ENCODE measurements at places on chromosomes 2 and 18.

- DNase-seq = no peak
Measured at GRCh38 chr2:128458505-128458904, 139.8 kb upstream of the HS6ST1 start.

DNA sequence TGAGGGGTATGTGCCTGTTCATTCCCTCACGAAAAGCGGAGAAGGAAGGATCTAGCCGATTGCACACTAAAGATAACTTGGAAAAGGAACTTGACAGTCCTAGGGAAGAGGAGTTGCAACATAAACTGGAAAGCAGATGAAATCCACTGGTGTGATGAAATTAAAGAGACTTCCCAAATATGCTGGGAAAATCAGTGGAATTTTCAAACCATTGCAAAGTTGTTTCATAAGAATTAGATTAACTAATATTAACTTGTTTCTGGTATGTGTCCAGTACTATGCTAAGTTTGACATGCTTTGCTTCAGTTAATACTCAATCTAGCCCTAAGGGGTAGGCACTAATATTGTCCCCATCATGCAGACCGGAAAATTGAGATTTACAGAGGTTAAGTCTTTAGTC, 222.7 kb downstream of the IKZF2 start:
- no peak for DNase-seq

DNA sequence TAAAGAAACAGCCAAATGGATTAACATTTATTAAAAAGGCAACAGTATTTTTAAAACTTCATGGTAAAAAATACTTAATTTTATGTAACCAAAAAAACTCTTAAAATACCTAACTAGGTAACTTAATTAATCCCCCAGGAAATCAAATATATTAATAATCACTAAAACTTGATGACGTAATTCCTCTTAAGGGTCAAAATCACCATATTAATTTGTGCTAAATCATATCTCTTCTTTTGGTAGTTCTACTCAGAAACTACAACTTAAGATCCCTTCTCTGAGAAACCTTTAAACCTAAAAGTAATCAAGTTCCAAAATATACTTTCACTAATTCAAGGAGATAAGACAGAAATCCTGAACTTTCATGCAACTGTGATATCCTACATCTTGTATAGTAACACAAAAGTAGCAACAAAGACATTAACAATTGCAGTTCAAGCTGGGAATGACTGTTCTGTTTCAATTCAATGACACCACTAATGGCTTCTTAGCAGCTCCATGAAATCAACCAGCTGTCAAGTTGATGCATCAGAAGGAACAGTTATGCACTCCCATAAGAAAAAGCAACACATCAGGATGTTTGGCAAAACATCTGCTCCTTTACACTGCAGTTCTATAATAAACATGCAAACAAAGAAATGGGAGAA, 4.0 kb downstream of the BAZ2B start:
- peak; percentile 84 for DNase-seq

DNA sequence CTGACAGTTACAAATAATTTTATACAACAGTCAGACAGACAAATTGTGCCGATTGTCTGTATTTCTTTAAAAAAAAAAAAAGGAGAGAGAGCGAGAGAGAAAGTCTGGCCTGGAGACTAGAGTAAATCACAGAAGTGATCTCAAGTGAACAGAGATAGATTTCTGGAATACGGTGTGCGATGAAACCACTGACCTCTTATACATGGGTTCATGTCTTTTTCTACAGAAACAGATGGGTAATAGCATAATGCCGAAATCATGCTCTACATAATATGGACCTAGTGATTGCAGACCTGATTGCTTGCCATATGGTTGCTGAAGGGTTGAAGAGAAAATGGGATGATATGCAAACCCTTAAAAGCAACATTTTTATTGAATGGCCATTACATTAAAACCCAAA, 403.3 kb upstream of the FANCL start:
- DNase-seq = peak; percentile 8

- no peak for DNase-seq
Measured at GRCh38 chr2:220081171-220081570, 453.7 kb downstream of the SLC4A3 start.

GRCh38 chr2:128279009-128279408, 39.7 kb downstream of the HS6ST1 start:
- DNase-seq = no peak

- no peak for DNase-seq
Measured at GRCh38 chr2:45337481-45337880, 273.6 kb downstream of the SRBD1 start.

- DNase-seq = peak; percentile 4
Measured at GRCh38 chr2:208092093-208092832, 32.1 kb downstream of the CRYGD start.

DNA sequence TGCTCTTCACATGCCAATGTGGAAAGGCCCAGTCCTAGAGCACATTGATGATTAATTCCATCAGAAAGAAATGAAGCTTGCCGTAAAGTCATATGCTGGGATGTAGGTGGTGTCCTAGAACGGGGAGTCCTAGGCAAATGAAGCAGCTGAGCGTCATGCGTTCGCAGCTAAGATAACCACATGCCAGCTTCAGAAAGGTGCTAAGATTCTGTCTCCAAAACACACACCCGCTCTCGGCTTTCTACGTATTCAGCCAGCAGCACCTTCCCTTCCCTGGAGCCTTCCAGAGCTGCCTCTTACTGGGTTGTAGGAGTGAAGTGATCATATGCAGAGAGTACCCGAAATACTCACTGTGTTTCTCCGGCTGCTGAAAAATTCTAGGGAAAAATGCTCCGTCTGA, 421.6 kb upstream of the ID2 start:
- DNase-seq = no peak

DNA sequence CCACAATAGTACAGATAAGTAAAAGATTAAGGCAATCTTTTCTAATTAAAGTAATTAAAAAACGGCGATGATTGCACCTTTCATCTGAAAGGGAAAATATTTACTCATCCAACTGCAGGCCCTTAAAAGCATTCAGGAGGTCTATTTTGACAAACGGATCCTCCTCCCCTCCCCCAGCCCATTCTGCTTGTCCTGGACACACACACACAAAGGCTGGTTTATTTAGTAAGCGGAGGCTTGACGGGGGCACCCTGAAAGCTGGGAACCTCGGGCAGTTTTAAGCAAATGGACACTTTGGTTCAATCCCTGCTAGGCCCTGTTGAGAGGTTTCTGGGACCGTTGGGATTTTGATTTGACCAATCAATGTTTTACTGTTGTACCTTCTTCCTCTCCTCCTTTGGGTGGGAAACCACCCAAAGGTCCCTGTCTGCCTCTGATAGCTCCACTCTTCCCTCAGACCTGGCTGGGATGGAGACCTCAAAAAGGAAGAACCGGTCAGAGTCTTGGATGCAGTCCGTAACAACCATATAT, 135.8 kb upstream of the HAAO start:
- DNase-seq = no peak

GRCh38 chr18:58796220-58796619, 68.5 kb upstream of the ZNF532 start:
- no peak for DNase-seq

DNA sequence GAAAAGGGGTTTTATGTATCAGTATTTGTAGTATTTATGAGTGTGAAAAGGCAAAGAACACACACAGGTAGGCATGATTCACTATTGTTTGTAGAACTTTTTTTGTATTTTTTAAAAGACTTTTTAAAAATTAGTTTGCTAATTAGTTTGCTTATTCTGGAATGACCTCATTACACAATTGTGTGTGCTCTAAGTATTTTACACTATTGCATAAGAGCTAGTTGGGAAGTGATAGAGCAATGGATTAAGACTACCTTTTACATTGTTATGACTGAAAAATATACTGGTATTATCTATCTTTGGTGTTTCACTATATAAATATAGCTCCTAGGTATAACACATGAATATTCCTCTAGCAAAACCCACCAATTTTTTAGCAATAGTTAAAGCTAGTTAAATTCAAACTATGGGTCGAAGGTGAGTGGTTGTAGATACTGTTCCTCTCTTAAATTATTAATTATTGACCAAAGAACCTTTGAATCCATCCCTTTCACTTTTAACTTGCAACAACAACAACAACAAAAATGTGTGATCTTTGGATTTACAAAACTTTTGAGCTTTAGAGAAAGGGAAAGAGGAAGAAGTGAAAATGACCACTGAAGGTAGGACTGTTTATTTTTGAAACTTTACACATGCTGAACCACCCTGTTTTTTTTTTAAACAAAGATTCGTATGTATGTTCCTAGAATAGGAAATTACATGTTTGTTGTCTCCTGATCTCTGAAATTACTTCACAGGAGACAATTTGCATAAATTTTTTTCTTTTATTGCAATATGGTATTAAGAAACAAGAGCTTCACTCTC, 18.7 kb downstream of the ITPRID2 start:
- no peak for DNase-seq

DNA sequence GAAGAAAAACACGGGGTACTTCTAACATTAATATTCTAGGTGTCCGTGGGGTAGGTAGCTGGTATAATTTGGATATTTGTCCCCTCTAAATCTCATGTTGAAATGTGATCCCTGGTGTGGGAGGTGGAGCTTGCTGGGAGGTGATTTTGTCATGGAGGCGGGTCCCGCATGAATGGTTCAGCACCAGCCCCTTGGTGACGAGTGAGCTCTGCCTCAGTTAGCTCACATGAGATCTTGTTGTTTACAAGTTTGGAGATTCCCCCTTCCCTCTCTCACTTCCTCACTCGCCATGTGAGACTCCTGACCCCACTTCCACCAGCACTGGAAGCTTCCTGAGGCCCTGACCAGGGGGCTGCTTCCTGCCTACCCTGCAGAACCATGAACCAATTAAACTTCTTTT, 35.4 kb upstream of the DNER start:
- no peak for DNase-seq

DNA sequence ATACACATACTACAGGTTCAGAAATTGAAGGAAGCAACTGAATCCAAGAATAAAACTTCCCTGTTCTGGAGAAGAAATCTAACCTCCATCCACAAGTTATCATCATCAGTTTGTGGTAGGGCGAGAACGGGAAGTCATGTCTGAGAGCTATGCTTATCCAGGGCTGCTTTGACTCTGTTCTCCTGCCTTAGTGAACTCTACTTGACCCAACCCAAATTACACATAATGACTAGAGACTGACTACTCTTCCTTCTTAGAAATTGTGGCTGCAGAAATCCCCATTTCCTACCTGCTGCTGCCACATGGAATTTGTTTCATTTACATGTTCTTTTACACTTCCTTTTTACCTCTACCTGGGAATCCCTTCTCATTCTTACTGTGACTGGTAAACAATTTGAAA, 1102.6 kb upstream of the PIK3C3 start:
- DNase-seq = no peak

GRCh38 chr2:203583701-203584100, 48.6 kb upstream of the RAPH1 start:
- no peak for DNase-seq

DNA sequence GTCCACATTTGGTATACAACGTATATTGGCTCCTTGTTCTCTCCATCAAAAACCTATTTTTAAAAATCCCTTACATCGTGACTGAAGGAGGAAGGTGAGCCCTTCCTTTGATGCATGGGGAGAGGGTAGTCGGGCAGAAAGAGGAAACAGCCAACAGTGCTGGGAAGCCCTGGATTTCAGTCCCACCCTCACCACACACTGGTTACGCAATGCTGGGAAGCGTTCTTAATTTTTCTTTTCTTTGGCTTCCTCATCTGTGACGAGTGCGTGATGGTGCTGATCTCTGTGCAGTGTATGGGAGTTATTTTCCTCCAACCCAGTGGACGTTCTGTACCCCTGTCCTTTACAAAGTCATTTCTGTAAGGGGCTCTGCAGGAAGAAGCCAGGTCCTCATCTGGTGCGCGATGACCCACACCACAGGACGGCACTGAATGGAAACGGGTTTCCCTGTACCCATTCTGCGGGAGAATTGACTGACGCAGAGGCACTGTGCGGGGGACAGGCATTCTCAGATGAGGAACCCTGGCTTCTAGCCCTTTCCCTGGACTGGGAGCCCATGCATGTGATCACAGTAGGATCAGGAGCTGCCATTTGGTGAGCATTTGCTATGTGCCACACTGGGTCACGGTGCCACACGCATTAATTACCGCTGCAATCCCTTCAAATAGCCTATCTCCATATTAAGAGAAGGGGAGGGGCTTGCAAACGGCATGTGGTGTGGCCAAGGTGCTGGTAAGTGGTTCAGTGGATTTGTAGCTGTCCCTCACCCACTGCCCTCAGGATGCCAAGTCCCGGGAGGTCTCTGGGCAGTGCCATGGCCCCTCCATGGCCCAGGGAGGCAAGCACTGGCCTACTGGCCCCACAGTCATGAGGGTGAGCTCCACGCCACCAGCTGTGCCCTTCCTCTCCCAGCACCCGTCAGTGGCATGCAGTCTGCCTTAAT, 4.3 kb downstream of the COLEC11 start:
- DNase-seq = no peak

DNA sequence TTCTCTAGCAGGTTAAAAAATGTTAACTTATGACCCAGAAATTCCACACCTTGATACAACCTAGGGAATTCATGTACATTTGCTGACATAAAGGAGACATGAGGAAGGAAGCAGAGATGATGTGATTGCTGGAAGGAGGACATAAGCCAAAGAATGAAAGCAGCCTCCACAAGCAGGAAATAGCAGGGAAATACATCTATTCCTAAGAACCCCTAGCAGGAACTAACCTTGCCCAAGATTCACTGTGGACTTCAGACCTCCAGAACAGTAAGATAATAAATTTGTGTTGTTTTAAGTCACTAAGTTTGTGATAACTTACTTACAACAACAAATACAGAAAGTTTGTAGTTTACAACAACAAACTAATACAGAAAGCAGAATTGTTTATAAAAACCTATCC, 4.6 kb upstream of the DSG4 start:
- DNase-seq = no peak

GRCh38 chr2:12616456-12617156, 100.1 kb upstream of the TRIB2 start:
- DNase-seq = no peak

DNA sequence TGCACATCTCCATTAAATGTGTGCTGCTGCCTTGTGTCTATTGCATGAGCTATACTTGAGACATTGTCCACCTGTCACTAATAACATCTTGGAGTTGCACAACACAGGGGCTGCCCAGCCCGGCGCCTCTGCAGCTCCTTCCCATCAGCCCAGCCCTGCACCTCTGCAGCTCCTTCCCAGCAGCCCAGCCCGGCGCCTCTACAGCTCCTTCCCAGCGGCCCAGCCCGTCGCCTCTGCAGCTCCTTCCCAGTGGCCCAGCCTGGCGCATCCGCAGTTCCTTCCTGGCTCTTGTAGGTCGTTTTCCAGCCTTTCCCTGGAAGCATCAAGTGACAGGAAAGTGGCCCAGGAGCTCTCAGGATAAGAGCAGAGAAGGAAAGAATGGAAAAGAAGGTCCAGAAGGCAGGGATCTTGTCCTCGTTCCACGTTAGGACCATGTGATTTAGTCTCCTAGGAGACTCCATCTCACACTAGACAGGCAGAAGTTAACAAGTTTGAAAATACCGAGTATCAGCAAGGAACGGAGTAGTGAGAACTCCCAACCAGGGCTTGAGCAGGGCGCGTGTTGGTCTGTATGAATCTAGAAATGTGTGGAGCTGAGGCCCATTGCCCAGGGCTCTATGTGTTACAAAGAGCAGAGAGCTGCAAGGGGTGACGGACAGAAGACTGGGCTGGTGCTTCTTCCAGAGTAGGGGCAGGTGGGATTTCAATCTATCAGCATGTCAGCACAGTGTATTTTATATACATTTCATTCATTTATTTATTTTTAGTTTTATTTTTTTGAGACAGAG, 115.7 kb upstream of the TPO start:
- DNase-seq = no peak
